Stimulated activated CD4-positive, alpha-beta T cell treated with anti-CD3 and anti-CD28 coated beads, Interleukin-15, amount 100 ng/mL, for 24 hours (primary cell): ENCODE measurements at places on chromosomes 7 and 10.

- no peak for DNase-seq
Measured at GRCh38 chr10:108894402-108895301, 1028.7 kb downstream of the XPNPEP1 start.

- DNase-seq, result no peak
Measured at GRCh38 chr7:136079478-136079892, 102.3 kb upstream of the MTPN start.

- DNase-seq, result no peak
Measured at GRCh38 chr10:112222799-112223198, 39.2 kb upstream of the GPAM start.

DNA sequence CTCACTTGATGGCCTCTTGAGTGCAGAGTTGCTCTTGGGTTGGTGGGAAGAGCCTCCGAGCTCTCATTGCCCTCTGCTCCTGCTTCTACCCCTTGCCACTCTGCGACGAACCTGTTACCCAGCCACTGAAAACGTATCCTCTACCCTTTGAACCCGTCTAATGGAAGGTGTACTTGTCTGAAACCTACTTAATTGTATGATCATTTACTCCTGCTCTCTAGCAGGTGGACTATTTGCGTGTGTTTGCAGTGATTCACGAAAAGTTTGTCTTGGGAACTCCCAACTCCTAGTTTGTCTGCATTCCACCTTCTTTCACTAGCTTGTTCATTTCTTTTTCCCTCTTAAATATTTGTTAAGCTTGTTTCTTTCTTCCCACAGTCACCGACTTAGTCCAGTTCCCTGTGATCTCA, 503 bp downstream of the CROT start:
- DNase-seq, result no peak

GRCh38 chr10:120530699-120531098, 73.7 kb downstream of the PLPP4 start:
- DNase-seq, result no peak

- DNase-seq, result no peak
Measured at GRCh38 chr10:98832196-98832595, 385.5 kb upstream of the HPS1 start.

GRCh38 chr10:111102359-111102837, 25.6 kb downstream of the ADRA2A start:
- no peak for DNase-seq

- DNase-seq, result peak; percentile 50
Measured at GRCh38 chr10:49679480-49679893, at the start of gene C10orf53. Gene C10orf53 (plus strand): TSS chr10:49679651. CDS start chr10:49679698, 47 bp downstream.

DNA sequence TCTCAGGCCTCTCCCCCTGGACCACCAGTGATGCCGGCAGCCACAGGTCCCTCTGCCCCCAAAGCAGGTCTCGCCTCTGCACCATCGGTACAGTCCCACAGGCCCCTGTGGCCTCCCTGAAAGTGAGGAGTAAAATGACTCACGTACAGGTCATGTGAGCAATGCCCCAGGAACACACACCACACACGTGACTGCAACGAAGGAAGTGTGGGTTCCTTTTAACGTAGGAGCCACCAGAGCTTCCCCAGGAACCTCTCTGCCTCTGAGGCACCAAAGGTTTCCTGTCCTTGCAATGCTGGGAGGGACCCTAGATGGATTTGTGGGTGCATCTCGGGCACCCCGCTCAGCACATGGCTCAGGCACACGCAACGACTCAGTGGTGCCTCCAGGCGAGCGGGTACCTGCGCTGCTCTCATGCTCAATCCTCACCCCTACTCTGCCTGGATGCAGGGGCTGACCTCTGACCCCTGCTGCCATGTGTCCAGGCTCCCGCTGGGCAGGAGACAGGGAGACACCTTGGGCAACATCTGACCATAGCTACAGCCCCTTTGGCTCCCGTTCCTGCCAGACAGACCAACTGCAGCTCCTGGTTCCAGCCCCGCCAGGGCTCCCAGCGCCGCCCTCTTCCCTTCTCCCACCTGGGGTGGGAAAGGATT, 120.7 kb downstream of the PRKAG2 start:
- DNase-seq, result peak; percentile 72

DNA sequence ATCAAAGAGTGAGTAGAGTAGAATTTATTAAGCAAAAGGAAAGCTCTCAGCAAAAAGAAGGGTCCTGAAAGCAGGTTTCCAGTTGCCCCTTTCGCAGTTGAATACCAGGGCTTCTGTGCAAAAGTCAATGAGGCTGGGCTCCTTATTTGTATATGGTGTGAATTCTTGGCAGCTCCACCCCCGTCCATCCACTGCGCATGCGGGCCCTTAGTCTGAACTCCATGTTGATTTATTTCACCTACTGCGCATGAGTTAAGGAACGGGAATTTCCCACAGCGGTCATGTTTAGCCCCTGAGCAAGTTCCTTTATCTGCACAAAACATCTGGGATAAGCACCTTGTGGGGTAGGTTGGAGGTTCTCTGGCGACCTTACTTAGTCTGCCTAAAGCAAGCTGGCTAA, 325.6 kb downstream of the ZWINT start:
- no peak for DNase-seq
